EL (cell line): ENCODE measurements at places on chromosomes 2 and 18.
A peak's percentile ranks its signal among the peaks of the same experiment; 100 is the strongest.

- DNase-seq = no peak
Observed at GRCh38 chr18:57843386-57843785, 40.3 kb upstream of the ATP8B1 start.

- DNase-seq = no peak
Observed at GRCh38 chr18:51907687-51908597, 432.1 kb upstream of the DCC start.

GRCh38 chr2:218856167-218856895 is 3.3 kb upstream of the WNT6 start:
- DNase-seq = no peak

DNA sequence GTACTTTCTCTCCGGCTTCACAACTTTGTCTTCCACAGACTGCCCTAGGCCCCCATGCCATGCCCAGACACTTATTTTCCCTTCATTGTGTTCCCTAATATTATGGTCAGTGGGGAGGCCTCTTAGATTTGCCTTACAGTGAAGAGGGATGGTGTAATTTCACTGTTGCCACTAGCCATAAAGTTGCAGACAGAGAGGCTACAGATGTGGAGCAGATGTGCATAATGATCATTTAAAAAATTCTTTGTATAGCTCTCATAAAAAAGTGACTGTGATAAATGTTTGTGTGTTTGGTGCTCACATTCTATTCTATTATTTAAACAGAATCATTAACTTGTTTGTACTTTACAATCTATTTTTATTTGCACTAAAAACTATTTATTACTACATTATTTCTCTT is 67.5 kb upstream of the FN1 start:
- DNase-seq = peak; percentile 6

DNA sequence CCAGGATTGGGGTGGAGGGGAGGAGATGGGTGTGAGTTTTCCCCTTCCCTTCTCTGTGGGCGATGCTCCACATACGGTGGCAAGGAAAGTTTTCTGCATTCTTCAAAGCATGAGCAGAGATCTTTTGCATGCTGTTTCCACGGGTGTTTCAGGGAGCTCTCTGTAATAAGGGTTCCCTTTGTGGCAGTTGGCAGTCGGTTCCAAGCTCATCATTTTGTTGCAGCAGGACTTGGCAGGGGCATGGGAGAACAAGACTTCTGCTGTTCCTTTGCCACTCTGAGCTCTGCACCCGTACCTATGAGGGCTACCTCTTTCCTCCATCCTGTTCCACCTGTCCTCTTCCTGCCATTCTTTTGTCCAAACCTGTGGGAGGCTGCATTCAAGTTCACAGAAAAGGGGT is 71.3 kb upstream of the SPRED2 start:
- no peak for DNase-seq

DNA sequence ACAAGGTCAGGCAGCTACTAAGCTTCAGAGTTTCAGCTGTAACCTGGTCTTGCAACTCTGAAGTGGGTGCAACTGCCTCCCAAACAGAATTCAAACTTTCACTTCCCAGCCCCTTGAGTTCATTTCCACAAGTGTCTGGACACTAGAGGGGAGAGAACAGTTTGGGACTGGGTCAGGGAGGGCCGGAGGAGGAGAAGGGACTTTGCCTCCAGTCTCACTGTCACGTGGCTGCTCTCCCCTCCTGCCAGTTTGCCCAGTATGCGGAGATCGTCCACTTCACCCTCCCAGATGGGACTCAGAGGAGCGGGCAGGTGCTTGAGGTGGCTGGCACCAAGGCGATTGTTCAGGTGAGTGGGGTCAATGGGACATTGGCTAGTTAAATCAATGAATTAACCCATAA is 20.6 kb upstream of the ANKRD53 start:
- no peak for DNase-seq
